ENCODE measurements at places on chromosomes 7 and 10. TPM values are rescaled to one million over a fixed set of nuclear protein-coding genes. Genes with fewer than 3 reads are reported as not detected.

LHPP gene
- total RNA-seq: 27.4 TPM

CNTNAP2 gene
- 0.15 TPM for total RNA-seq

WEE2 gene
- total RNA-seq: not detected

ANKRD61 gene
- total RNA-seq: not detected

ASB10 gene
- not detected for total RNA-seq

KCNIP2 gene
- 3.2 TPM for total RNA-seq

PTF1A gene
- not detected for total RNA-seq

KIF20B gene
- 19.0 TPM for total RNA-seq

ADRA2A gene
- 0.13 TPM for total RNA-seq

ANXA8 gene
- total RNA-seq: not detected

METTL27 gene
- total RNA-seq: 2.3 TPM

TMEM139 gene
- total RNA-seq: not detected

NUDT1 gene
- total RNA-seq: 22.7 TPM

MSS51 gene
- 4.7 TPM for total RNA-seq

C10orf62 gene
- not detected for total RNA-seq

LLCFC1 gene
- total RNA-seq: not detected

COL13A1 gene
- total RNA-seq: 0.09 TPM

WNT16 gene
- total RNA-seq: 0.13 TPM

ERVW-1 gene
- not detected for total RNA-seq

FAM25G gene
- total RNA-seq: not detected

CTTNBP2 gene
- total RNA-seq: not detected

PAOX gene
- total RNA-seq: 20.0 TPM

ZNF853 gene
- 7.6 TPM for total RNA-seq

PITX3 gene
- not detected for total RNA-seq

ZNF37A gene
- total RNA-seq: 15.9 TPM

AHR gene
- total RNA-seq: 59.7 TPM

FAM107B gene
- total RNA-seq: 195 TPM

BCCIP gene
- total RNA-seq: 38.4 TPM

POLR2J3 gene
- 228 TPM for total RNA-seq

FXYD4 gene
- total RNA-seq: not detected

TMEM130 gene
- total RNA-seq: not detected

Data from T-cell (primary cell).